H7 (cell line): ENCODE measurements at places on chromosomes 1 and 21. TPM values are rescaled to one million over a fixed set of nuclear protein-coding genes. Genes with fewer than 3 reads are reported as not detected.

The MSTO1 gene
- total RNA-seq, result 57.6 and 68.0 TPM in 2 replicates

The SPRR5 gene
- total RNA-seq, result not detected in 2 replicates

The PTCH2 gene
- 0.18 and 0.42 TPM in 2 replicates for total RNA-seq

The RGS8 gene
- 2.3 and 14.2 TPM in 2 replicates for total RNA-seq

The FCN3 gene
- total RNA-seq, result 0.14 TPM in 1 of 2 replicates, not detected in the other

The NOS1AP gene
- total RNA-seq, result 5.4 and 5.6 TPM in 2 replicates

The AGO4 gene
- 8.3 and 23.4 TPM in 2 replicates for total RNA-seq

The MTARC1 gene
- 28.6 and 31.2 TPM in 2 replicates for total RNA-seq

The WLS gene
- total RNA-seq, result 8.3 and 9.5 TPM in 2 replicates

The DCLRE1B gene
- 15.1 and 16.6 TPM in 2 replicates for total RNA-seq

The FASLG gene
- not detected in 2 replicates for total RNA-seq

The JAK1 gene
- 36.7 and 51.0 TPM in 2 replicates for total RNA-seq

The CYP4Z1 gene
- not detected in 2 replicates for total RNA-seq

The DHX9 gene
- 170 and 177 TPM in 2 replicates for total RNA-seq

- no peak for DNase-seq
Measured at GRCh38 chr1:8512504-8512903, 194.6 kb downstream of the SLC45A1 start.

DNA sequence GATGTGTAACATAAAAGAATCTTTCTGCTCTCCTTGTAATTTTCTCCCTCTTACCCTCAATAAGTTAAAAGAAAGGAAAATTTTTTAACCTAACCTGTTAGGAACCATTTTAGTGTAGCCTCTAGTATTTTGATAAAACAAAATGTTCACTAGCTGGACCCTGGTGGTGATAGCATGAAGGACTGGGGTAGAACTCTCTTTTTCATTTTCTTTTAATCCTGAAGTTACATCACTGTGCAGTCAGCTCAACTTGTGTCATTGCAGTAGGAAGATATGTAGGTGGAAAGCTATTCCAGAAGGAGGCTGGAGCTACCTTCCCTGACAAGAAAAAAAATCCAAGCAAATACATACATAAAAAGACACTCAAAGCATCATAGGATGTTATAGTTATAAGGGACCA, 39.3 kb downstream of the NFIA start:
- DNase-seq, result no peak

DNA sequence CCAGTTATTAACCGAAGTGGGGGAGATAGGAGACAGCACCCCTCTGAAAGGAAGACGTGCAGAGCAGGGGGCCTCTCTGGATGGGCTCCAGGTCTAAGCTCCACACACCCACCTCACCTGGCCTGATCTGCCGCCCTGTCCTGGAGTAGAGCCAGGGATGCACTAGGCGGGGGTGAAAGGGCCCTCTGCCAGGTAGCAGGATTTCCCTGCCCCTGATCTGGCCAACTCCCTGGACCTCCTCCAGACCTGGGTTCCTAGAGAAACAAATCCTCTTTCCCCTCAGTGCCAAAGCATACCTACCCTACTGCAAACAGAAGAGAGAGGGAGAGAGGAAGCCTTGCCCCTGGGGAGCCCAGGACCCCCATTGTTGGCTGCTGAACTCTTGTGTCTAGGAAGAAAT, 2.0 kb downstream of the CRABP2 start:
- DNase-seq, result peak; percentile 36

- DNase-seq, result peak; percentile 98
Measured at GRCh38 chr1:32073299-32074229, 825 bp downstream of the TMEM39B start.

- DNase-seq, result no peak
Measured at GRCh38 chr1:61130338-61131000, 48.1 kb downstream of the NFIA start.

GRCh38 chr21:33901412-33902288, 14.0 kb downstream of the ATP5PO start:
- DNase-seq, result peak; percentile 75

GRCh38 chr1:32818804-32819541, 1.5 kb downstream of the S100PBP start:
- no peak for DNase-seq

GRCh38 chr1:201180901-201181300, 9.7 kb upstream of the IGFN1 start:
- no peak for DNase-seq

DNA sequence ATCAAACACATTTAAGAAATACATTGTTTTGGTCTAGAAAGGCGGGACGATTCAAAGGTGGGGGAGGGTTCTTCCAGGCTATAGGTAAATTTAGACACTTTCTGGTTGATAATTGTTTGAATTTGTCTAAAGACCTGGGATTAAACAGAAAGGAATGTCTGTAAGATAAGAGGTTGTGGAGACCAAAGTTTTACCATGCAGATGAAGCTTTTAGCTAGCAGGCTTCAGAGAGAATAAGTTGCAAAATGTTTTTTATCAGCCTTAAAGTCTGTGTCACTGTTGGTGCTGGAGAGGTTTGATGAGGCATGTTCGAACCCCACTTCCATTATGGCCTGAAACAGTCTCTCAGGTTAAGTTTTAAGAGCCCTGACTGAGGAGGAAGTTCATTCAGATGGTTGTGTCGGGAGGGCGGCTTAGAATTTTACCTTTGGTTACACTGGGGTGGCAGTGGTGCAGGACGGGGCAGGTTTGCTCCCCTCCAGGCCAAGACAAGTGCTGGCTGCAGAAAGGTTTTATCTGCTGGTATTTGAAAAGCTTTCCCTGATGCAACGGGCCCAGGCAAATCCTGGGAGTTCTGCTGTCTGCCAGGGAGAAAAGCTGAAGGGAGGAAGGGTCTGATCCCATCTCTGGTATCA, 16.0 kb upstream of the SLC2A5 start:
- no peak for DNase-seq

- peak; percentile 68 for DNase-seq
Measured at GRCh38 chr1:107140703-107141490, at the start of gene NTNG1. NTNG1 (plus strand) TSS chr1:107141039.

GRCh38 chr1:67174716-67175284, 8.5 kb downstream of the IL23R start:
- no peak for DNase-seq

DNA sequence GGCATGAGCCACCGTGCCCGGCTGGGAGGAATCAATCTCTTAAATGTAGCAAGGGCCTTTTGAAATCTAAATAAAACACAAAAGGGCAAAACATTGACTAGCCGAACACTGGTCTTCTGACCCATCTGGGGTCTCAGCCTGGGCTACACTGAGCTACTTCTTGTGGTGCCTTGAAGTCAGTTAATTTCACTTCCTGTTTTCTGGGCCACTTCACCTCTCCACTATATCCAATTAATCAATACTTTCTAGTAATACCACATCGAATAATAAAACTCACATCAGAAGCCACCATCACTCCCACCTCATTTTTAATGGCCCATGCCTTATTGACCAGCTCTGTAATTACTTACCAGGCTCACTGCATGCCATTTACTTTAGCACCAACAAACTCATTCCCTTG, 138.0 kb upstream of the SAMSN1 start:
- no peak for DNase-seq

- no peak for DNase-seq
Measured at GRCh38 chr1:101993710-101994109, 3.0 kb downstream of the OLFM3 start.

- DNase-seq, result no peak
Measured at GRCh38 chr1:117620440-117620839, 14.6 kb downstream of the TENT5C start.

GRCh38 chr21:42537106-42537742, 23.6 kb downstream of the SLC37A1 start:
- no peak for DNase-seq

DNA sequence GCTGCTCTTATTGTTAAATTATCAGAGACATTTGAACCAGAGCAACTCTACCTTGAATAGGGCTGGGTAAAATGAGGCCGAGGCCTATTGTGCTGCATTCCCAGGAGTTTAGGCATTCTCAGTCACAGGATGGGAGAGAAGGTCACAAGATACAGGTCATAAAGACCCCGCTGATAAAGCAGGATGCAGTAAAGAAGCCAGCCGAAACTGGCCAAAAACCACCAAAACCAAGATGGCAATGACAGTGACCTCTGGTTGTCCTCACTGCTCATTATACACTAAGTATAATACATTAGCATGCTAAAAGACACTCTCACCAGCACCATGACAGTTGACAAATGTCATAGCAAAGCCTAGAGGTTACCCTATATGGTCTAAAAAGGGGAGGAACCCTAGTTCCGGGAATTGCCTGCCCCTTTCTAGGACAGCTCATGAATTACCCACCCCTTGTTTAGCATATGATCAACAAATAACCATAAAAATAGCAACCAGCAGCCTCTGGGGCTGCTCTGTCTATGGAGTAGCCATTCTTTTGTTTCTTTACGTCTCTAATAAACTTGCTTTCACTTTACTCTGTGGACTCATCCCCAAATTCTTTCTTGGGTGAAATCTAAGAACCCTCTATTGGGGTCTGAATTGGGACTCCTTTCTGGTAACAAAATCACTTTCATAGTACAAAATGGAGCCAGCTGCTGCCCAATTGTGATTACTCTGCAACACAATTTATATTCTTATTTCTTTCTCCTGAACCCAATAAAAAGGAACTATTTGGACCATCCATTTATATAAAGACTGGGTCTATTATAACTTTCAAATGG, 179.6 kb downstream of the TGFBR3 start:
- DNase-seq, result no peak

DNA sequence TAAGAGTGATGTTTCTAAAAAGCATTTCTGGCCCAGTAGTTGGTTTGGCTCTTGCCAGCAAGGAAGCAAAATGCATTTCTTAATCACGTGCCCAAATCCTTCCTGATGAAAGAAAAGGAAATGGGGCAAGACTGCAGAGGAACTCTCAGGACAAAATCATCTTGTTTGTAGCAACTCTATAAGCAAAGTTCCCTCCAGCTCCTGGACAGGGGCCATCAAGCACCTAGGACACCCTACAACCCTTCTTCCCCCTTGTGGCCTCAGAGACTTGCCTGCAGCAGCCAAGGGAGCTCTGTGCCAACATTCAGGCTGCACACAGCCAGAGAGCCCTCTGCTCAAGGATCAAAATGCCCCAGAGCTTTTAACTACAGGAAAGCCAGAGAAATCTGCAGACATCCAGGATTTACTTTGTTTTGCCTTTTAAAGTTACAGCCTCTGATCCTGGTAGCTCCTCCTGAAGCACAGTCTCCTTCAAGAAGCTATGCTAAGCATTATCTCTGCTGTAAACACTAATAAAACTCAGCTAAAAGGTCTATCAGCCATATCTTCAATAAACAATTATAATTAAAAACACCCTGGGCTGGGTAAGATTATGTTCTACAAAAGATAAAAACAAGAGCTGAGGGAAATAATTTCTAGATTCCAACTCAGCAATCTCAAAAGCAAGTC, 105.0 kb downstream of the KIAA0319L start:
- DNase-seq, result no peak

DNA sequence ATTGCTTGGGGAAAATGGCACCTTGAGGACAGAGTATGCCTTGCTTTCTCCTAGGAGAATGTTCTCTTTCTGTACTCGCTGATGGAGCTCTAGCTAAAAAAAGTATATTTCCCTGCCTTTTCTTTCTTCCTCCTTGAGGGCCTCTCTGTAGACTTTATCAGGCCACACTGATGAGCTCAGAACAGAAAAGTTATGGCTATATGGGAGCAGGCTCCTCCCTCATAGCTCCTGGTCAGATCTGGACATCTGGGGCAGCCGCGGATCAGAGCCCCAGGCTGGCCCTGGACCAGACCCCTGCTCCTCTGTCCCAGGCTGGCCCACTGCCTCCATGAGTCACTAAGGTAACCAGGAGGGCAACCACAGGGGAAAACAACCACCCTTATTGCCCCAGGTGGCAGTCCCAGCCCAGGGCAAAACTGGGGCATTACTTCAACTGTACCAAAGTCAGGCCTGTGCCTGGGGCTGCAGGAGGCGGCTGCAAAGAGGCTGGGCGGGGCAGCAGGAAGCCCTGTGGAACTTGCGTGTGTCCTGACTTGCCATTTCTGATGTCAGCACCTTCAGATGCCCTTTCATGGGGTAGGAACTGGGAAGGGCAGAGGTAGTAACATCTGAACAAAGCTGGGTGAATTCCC, 26.3 kb upstream of the ZNF648 start:
- DNase-seq, result no peak

DNA sequence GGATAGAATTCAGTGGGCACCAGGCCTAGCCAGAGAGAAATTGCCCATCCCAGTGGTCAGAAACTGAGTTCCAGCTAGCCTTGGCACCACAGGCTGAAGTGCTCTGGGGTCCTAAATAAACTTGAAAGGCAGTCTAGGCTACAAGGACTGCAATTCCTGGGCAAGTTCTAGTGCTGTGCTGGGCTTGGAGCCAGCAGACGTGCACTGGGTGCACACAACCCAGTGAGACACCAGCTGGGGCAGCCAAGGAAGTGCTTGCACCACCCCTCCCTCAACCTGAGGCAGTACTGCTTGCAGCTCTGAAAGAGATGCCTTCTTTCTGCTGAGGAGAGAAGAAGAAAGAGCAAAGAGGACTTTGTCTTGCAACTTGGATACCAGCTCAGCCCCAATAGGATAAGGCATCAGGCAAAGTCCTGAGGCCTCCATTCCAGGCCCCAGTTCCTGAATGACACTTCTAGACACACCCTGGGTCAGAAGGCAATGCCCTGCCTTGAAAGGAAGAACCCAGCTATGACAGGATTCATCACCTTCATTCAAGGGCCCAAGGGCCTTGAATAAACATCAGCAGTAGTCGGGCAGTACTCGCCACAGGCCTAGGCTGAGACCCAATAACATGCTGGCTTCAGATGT, 55.1 kb downstream of the OVGP1 start:
- no peak for DNase-seq

DNA sequence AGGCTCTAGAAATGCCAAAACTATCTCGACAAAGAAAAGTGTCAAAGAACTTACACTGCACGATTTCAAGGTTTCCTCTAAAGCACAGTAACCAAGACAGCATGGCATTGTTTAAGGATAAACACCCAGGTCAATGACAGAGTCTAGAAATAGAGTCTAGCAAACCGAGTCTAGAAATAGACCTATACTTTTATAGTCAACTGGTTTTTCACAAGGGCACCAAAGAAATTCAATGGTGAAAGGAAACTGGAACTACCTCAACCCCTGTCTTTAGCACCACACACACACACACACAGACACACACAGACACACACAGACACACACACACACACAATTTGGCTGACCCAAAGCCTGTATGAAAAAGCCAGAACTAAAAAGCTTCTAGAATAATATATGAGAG, 67.1 kb upstream of the PGBD5 start:
- DNase-seq, result no peak

DNA sequence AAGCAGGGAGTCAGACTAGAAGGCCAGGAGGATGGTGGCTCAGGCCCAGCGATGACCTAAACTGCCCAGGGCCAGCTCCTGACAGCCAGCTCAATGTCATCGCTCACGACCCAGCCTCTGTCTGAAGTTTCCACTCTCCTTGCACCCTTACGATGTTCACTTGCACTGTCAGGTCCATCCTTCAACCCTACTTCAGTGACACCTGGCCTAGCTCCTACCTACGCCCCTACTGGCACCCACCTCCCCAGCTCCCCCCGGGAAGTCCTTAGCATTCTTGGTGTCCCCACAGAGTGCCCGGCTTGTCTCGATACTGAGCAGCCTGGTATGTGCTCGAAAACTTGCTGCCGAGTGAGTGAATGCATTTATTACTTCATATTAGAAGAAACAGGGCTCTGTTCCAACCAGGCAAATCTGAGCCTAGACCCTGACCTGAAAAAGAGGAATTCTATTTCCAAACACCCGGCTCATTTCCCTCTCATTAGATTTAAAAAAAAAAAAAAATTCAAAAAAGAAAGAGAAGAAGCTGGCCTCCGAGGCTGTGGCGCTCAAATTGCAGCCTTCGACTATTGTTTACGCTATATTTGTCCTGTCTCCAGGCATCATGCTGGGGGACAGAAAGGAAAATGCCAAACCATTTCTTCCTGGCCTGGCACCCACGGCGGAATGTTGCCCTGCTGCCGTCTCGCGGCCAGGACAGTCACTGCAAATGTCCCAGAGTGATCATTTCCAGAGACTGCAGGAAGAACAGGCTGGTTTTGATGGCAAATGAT, 29.8 kb upstream of the LRRC38 start:
- DNase-seq, result peak; percentile 65
